ENCODE measurements at places on chromosomes 5 and 9.

DNA sequence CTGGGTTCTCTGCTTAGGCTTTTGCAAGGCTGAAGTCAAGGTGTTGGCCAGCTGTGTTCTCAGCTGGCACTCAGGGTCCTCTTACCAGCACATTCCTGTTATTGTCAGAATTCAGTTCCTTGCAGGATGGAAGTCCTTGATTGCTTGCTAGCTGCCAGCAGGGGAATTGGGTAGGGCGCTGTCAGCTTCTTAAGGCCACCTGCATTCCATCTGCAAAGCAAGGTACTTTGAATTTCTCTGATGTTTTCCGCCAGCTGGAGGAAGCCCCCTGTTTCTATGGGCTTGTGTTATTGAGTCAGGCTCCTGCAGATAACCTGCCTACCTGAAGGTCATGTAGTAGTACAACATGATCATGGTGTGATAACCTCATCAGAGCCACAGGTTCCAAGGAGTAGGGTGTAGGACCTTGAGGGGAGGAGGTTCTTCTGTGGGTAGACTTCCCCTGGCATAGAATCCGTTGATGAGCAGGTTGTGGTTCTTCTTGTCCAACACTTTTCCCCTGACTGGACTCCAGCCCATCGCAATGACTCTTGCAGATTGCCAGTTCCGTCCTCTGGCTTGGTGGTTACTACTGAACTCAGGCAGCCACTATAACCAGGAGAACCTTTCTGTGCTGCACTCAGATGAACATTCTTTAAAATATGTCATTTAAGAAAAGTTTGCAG is 6.8 kb downstream of the TENT4A start:
- DNase-seq, result no peak

GRCh38 chr9:6184749-6185645 is 30.6 kb upstream of the IL33 start:
- DNase-seq, result no peak

GRCh38 chr5:154679501-154679900 is 75.7 kb upstream of the LARP1 start:
- no peak for DNase-seq

GRCh38 chr5:145806923-145807322 is 28.2 kb downstream of the PRELID2 start:
- DNase-seq, result no peak

DNA sequence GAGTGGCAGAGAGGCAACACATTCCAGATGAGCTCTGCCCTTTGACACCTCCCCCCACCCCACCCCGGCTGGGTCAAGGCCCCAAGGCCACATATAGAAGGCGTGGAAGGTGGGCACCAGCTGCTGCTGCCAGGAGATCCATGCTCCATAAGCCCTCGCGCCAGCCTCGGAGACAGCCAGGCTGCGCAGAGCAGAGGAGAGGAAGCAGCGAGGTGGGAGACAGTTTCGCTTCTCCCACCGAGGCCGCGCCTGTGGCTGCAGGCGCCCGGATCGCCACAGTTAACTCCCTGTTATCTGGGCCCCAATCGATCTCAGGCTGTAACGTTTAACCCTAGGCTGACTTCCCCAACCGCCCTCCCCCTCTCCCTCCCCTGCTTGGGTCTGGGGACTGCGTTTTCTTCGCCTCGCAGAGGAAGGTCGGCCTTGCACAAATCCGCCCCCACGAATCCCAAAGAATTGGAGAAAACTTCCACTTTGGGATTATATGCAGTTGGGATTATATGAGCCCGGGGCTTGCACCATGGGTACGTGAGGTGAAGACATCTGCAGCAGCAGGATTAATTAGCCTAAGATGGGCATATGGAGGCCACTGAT is 1.1 kb upstream of the CXXC5 start:
- no peak for DNase-seq

GRCh38 chr5:35835796-35836742 is 20.6 kb upstream of the IL7R start:
- no peak for DNase-seq

DNA sequence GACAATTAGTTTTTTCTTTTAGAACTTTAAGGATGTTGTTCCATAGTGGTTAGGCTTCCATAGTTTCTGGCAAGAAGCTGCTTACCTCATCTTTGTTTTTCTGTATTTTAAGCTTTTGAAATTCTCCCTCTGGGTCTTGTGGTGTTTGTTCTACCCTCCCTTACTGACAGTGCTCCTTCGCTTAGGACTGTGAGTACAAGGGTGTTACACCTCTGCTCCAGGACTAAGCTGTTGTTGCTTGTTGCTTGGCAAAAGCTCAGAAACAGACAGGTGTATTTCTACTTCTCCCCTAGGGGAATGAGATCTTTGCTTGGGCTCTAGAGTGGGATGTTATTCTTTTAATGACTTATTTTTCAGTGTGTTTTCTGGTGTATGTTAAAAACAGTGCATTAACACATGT is 225.2 kb downstream of the WDR70 start:
- no peak for DNase-seq

DNA sequence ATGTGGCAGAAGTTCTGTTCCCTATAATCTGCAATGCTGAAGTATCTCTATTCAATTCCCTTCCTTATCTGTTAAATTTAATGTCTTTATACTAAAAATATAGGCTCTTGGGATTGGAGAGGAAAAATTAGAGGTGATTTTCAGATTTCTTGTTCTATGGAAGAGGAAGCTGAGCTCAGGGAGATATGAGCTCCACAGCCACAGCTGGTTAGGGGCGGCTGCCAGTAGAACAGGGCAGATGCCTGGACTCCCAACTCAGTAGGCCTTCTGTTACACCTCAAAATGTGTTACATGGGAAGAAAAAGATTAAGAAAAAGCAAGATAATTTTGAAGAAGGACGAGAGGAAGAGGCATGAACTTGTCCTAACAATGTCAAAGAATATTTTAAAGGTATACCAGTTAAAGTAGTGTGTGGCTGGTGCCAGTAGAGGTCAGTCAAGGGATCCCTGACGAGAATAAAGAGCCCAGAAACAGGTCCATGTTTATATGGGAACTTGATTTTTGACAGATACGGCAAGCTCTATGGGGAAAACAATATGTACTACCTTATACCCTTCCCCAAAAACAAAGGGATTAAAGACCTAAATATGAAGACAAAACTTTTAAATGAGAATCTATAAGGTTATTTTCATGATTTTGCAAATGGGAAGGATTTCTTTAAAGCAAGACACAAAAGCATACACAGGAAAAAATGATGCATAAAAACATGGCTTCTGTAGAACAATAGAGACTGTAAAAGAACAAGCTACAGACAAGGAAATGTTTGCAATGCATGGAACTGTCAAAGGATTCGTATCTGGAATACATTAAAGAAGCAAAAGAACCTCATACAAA is 28.7 kb downstream of the DNAJC21 start:
- DNase-seq, result peak; percentile 36

- DNase-seq, result peak; percentile 100
Measured at GRCh38 chr5:9046756-9047481, 499.0 kb downstream of the SEMA5A start.

DNA sequence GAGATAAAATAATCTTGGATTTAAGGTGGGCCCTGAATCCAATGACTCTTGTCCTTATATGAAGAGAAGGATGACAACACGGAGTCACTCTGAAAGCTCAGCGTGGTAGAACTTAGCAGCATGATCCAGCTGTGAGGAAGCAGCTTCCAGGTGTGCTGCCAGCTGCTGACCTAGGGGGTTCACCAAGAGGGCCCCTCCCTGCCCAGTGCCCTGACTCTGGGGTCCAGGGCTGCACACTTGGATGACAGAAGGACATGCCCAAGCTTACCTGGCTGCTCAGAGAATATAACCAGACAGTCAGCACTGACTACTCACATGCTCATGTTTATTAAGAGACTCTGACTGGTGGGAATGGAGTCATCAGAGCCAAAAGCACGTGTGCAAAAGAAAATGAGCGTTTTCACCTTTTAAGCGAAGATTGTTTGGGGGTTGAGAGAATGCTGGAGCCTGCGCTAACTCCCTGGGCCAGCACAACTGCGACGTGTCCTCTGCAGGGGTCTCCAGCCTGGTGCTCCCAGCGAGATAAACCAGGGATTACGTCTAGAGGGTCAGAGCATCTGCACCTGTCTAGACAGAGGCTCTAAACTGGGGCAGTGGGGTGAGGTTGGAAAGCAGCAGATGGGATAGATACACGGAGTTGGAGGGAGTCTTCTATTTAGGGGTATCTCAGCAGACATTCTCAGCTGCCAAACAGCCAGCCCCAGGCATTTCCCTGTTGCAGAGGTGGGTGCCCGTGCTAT is 41.3 kb downstream of the ROPN1L start:
- DNase-seq, result no peak

DNA sequence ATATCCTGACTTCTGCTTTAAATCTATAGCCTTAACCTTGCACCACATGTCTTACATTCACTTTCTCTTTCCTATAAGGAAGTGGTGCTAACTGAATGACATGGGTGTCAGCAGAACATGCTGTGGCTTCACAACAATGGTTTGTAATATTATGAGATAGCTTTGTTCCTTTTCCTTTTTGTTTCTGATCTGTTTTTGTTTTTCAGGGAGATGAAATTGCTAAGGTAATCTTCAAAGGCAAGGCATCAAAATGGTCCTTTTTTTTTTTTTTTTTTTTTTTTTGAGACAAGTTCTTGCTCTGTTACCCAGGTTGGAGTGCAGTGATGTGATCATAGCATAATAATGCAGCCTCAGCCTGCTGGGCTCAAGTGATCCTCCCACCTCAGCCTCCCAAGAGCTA is 53.6 kb upstream of the RANBP6 start:
- DNase-seq, result no peak

DNA sequence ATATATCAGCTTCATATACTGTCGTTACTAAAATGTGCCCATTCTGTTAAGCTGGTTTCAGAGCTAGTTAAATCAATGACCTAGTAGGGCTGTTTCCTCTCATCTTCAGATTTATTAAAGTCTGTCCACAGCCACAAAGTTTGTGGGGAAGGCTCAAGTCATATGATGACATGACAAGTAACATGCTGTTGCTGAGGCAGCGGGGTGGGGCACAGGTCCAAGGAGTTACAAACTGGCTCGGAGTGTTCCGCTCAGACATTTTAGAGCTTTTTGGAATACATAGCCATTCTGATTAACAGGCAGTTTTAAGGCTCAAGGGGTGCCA is 2.7 kb upstream of the ANP32B start:
- DNase-seq, result no peak

DNA sequence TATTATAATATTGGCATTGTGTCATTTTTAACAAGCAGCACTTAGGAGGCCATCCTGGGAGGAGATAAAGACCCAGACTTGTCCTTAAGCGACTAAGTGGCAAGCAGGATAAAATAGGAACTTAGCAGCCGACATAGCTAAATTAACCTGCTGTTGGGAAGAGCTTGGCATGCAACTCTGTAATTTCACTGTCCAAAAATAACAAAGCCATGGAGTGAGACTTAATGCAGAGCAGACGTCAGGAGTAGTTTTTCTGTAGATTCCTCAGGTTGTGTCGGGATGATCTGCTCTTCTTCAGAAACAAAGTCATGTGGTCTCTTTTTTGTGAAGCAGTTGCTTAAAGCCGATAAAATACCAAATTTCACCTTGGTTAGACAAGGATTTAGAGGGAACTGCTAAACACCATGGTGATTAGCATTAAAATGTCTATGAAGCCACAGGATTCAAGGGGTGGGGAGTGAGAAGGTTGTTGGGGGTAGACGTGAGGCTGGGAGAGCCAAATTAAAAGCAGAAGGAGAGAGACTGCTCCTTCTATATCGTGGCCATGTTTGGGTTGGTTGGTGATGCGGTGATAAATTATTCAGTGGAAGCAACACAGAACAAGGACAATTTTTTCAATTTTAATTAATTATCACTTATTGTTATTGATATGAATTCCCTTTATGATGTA is 303.0 kb downstream of the CSNK1G3 start:
- DNase-seq, result no peak

DNA sequence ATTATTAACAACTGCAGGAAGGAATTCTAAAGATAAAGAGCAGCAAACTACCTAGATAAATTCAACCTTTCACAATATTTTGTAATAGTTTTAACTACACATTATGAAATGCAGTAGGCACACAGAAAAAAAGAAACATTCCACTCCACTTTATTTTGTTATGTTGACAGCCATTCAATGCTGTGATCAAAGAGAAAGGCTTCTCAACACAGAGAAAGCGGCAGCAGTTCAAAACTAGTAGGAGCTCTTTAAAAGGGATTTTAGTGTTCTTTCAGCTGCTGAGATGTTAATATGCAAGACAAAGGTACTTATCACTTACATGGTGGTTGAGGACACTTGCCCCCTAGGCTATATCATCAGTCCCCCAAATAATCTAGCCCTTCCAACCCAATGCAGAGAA is 11.6 kb downstream of the CEMIP2 start:
- DNase-seq, result no peak

DNA sequence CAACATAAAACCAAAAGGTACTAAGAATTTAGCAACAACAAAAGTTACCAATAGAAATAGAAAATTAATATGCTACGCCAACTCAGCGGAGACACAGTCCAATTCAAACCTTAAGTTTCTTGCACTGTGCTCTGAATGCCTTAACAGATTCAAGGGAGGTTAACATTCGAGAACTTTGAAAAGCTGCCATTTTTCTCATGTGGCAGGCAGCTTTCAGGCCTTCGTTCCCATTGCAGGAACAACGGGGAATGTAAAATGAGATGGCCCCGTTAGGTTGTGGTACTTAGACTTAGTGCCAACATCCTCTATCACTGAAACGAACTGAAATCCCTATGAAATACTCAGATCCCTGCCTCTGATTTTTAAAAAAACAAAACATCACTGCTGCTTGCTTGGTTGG is 22.4 kb downstream of the FNBP1 start:
- no peak for DNase-seq

DNA sequence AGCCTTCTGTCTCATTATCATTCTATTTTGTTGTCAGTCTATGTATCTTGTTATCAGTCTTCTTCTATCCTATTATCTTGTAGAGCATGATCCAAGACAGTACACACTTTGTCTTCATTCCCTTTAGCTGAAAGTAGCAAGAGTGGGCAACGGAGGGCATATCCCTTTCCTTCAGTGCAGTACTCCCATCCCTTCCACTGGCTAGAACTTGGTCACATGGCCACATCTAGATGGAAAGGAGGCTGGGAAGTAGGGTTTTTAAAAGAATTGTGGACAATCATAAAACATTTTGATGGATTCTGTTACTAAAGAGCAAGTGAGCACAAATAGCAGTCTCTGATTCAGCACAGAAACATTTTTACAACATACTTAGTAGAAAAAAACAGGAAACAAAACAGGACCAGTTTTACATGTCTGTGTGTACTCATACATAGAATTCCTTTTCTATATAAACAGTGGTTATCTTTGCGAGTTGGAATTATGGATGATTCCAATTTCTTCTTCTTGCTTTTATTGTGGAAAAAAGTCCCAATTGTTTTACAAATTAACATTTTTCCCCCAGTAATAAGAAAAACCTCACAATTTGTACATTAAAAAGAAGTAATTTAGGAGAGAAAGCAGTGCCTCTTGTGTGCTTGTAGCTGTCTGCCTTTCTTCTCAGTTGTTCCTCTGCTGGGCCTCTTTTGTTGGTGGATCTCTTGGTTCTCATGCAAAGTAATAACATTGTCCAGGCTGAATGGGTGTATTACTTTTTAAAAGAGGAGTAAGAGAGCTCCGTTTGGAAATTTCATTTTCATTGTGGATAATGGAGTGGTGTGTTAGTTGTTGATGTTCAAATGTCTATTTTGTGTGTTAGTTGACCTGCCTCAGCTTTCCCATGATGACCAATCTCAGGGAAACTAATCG is 410.9 kb upstream of the TRPC7 start:
- DNase-seq, result no peak

GRCh38 chr9:20713172-20713571 is 29.1 kb downstream of the FOCAD start:
- no peak for DNase-seq

Data from HT1080 (cell line).